ENCODE measurements at places on chromosomes 11 and 22. TPM values are rescaled to one million over a fixed set of nuclear protein-coding genes. Genes with fewer than 3 reads are reported as not detected.

- H3K27ac ChIP-seq: no peak overlapping the region
- peaks cover 11% of the 10 kb centered on the region for H3K4me1 ChIP-seq
- H3K36me3 ChIP-seq: no peaks in the 10 kb centered on the region
- no peak for DNase-seq
- no peak overlapping the region for H3K4me3 ChIP-seq
Observed at GRCh38 chr11:130945896-130946295, 29.6 kb upstream of the SNX19 start.

DNA sequence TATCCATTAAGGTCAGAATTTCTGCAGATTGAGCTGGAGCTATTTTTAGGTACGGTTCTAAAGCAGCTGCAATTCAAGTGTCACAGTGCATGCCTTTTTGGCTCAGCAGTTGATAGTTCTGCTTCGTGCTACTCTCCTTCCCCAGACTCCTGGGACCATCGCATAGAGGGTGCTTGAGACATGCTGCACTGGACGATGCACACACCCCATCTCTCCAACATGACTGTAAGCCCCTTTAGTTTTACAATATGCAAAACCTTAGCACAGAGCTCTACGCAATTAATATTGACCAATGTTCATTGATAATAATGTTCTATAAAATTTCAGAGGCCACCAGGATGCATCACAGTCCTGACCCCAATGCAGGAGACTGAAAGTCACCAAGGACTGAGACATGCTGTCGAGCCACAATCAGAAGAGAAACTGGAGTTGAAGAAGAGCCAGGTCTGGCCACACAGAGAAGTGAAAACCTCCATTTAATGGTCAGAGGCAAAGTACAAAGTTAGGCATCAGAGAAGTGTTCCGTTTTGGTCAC is 120.9 kb upstream of the ZC3H12C start:
- no peak for DNase-seq
- no peak overlapping the region for H3K4me3 ChIP-seq
- no peaks in the 10 kb centered on the region for H3K36me3 ChIP-seq
- H3K4me1 ChIP-seq: peaks cover 22% of the 10 kb centered on the region

- H3K36me3 ChIP-seq: peaks cover 78% of the 10 kb centered on the region
- H3K4me3 ChIP-seq: no peak overlapping the region
- no peak for DNase-seq
- no peaks in the 10 kb centered on the region for H3K27me3 ChIP-seq
- H3K27ac ChIP-seq: peak overlapping the region; percentile 74
- H3K4me1 ChIP-seq: peaks cover 49% of the 10 kb centered on the region
Observed at GRCh38 chr11:46673713-46674462, 26.5 kb downstream of the ARHGAP1 start.

GRCh38 chr22:46022881-46023512 is 46.0 kb upstream of the WNT7B start:
- no peak overlapping the region for H3K4me3 ChIP-seq
- no peaks in the 10 kb centered on the region for H3K27me3 ChIP-seq
- peaks cover 13% of the 10 kb centered on the region for H3K4me1 ChIP-seq
- no peaks in the 10 kb centered on the region for H3K36me3 ChIP-seq
- no peak for DNase-seq

DNA sequence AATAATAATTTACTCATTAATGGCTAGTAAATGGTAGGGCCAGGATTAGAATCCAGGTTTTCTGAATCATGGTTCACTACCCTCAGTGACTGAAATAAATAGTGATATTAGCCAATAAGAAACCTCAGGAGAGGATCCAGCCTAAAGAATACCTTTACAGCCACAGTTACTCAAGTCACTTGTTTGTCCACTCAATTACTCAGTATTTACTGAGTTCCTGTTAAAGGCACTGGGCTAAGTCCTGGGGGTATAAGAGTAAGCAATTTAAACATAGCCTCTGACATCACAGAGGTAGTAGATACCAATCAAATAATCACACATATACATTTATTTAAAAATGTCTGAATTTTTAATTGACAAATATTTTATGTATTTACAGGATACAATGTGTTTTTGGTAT is 56.8 kb upstream of the GAB2 start:
- no peaks in the 10 kb centered on the region for H3K36me3 ChIP-seq
- no peak overlapping the region for H3K27ac ChIP-seq
- no peak for DNase-seq
- H3K27me3 ChIP-seq: no peaks in the 10 kb centered on the region
- H3K4me1 ChIP-seq: no peaks in the 10 kb centered on the region

DNA sequence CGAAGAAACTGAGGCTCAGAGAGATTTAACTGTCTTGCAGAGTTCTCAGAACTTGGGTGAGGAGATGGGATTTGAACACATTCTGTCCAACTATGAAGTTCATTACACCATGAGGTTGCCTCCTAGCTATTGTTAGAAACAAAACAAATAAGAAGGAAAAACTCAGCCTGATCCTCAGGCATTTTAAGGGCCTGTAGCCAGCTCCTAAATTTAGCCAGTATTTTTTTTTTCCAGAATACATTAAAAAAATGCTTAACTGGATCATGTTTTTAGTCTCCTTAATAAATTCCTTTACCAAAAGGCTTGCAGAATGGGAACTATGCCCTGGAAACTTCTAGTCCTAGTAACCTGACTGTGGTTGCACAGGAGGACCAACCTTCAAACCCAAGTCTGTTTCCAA is 212.0 kb downstream of the CSNK2A3 start:
- no peaks in the 10 kb centered on the region for H3K36me3 ChIP-seq
- H3K27ac ChIP-seq: peak overlapping the region; percentile 79
- H3K4me3 ChIP-seq: no peak overlapping the region
- H3K4me1 ChIP-seq: peaks cover 5% of the 10 kb centered on the region

DNA sequence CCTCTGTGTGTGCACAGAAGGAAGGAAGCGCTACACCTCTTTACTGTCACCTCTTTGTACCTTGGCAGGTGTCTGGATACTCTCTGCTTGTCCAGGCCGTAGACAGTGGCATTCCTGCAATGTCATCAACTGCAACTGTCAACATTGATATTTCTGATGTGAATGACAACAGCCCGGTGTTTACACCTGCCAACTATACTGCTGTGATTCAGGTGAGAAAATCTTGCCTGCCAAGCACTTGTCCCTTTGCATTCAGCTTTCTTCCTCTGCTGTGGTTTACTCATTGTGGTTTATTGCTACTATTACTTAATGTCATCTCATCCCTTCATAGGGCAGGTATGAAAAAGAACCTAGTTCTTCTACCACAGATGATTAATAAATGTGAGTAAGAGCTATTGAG is 131.9 kb upstream of the MTNR1B start:
- H3K27me3 ChIP-seq: no peaks in the 10 kb centered on the region

- no peak overlapping the region for H3K27ac ChIP-seq
- peaks cover 13% of the 10 kb centered on the region for H3K36me3 ChIP-seq
- no peak for DNase-seq
- H3K27me3 ChIP-seq: no peaks in the 10 kb centered on the region
- no peaks in the 10 kb centered on the region for H3K4me1 ChIP-seq
Observed at GRCh38 chr11:77375107-77375506, 73.6 kb upstream of the GDPD4 start.

DNA sequence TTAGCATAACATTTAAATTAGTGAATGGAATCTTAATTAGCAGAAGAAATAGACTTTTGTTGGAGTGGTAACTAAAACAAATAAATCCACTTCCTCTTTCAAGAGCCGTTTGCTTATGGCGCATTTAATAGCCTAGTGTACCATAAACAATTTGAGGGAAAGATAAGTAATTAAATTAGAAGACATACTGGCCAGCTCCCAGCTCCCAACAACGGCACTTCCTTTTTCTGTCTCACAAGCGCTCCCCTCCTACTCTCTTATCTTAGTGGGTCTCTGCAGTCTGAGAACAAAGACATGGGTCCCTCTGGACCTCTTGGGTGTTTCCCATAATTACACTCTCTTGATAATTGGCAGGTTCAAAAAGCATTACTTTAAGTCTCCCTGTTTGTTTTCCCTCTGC is 146.0 kb downstream of the OPCML start:
- H3K36me3 ChIP-seq: no peaks in the 10 kb centered on the region
- no peak for DNase-seq
- no peak overlapping the region for H3K4me3 ChIP-seq
- no peak overlapping the region for H3K27ac ChIP-seq
- no peaks in the 10 kb centered on the region for H3K4me1 ChIP-seq
- no peaks in the 10 kb centered on the region for H3K27me3 ChIP-seq

- H3K27me3 ChIP-seq: peaks cover 6% of the 10 kb centered on the region
- no peak overlapping the region for H3K27ac ChIP-seq
- no peaks in the 10 kb centered on the region for H3K36me3 ChIP-seq
- H3K4me1 ChIP-seq: no peaks in the 10 kb centered on the region
- no peak overlapping the region for H3K4me3 ChIP-seq
- no peak for DNase-seq
Observed at GRCh38 chr11:31847761-31848160, 36.6 kb upstream of the PAX6 start.

GRCh38 chr11:65131895-65132237 is 2.5 kb downstream of the SYVN1 start:
- H3K27me3 ChIP-seq: no peaks in the 10 kb centered on the region
- no peak for DNase-seq
- no peak overlapping the region for H3K4me3 ChIP-seq

DNA sequence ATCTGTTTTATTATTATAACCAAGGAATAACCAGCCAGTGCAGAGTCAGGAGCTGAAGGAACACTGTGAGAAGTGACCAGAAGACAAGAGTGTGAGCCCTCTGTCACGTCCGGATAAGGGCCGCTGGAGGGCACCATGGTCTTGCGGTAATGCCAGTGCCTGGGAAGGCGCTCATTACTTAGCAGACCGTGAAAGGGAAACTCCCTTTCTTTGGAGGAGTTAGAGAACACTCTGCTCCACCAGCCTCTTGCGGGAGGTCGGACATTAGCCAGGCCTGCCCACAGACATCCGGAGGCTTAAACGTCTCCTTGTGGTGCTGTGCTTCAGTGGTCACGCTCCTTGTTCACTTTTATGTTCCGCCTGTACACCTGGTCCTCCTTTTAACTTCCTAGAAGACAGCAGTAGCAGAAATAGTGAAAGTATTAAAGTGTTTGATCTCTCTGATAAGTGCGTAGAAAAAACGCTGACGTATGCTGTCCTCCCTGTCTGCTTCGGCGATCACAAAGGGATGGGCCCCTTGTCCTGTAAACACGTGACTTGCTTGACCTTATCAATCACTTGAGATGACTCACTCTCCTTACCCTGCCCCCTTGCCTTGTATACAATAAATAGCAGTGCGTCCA is 120.6 kb upstream of the LMO1 start:
- H3K36me3 ChIP-seq: no peaks in the 10 kb centered on the region
- DNase-seq: peak; percentile 85
- H3K27me3 ChIP-seq: no peaks in the 10 kb centered on the region
- H3K4me1 ChIP-seq: no peaks in the 10 kb centered on the region
- H3K27ac ChIP-seq: no peak overlapping the region

DNA sequence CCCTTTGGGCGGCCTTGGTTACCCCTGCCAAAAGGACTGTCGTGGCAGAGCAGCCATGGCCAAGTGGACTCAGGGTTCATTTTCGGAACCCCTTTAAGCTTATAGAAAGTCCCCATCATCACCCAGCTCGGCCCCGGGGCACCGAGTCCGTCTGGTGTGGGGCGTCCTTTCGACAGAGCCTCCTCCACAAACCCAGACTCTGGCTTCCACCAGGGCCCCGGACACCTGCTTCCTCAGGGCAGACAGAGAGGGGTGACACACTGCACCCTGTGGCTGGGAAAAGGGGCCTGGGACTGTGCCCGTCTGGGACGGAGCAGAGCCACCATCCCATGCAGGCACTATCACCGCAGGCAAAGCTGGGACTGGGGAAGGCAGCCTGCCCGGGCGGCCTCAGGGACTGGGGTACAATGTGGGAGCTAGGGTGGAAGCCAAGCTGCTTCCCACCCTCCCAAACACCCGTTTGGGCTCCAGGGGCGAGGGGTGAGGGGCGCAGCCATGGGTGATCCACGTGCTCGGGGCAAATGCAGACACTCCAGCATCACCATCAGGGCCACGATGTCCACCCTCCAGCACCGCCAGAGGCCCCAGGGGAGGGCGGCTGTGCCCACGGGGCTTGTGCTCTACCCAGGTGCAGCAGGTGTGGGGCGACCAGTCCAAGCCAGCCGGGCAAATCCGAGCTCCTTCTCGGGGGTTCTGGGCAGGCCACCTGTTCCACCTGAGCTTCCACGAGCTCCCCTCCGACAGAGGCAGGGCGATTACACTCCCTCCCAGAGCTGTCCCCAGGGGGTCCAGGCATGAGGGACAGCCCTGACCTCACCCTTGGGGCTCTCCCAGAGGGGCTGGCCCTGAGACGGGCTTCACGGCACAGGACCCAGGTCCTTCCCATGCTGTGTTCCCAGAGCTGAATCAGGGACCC is 11.7 kb upstream of the MRPL23 start:
- no peak overlapping the region for H3K27ac ChIP-seq
- no peak for DNase-seq
- H3K4me3 ChIP-seq: no peak overlapping the region
- H3K4me1 ChIP-seq: peaks cover 9% of the 10 kb centered on the region

DNA sequence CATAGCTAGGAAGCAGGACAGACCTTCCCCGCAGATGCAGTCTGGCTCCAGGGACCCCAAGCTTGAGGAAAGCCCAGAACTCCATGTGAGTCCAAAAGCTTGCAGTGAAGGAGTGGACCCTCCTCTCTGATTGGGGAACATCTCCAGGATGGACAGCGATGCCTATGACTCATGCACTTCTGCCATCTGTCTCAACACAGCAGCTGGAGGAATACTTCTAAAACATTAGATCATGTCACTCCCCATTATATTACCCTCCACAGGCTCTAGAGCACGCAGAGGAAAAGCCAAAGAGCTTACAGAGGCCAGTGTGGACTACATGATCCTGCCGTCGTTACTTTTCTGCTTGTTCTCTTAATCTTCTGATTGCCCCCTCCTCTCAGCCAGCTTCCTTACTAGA is 605.7 kb downstream of the INSC start:
- H3K4me1 ChIP-seq: no peaks in the 10 kb centered on the region
- H3K4me3 ChIP-seq: no peak overlapping the region
- DNase-seq: no peak
- no peaks in the 10 kb centered on the region for H3K36me3 ChIP-seq
- H3K27ac ChIP-seq: no peak overlapping the region
- no peaks in the 10 kb centered on the region for H3K27me3 ChIP-seq

DNA sequence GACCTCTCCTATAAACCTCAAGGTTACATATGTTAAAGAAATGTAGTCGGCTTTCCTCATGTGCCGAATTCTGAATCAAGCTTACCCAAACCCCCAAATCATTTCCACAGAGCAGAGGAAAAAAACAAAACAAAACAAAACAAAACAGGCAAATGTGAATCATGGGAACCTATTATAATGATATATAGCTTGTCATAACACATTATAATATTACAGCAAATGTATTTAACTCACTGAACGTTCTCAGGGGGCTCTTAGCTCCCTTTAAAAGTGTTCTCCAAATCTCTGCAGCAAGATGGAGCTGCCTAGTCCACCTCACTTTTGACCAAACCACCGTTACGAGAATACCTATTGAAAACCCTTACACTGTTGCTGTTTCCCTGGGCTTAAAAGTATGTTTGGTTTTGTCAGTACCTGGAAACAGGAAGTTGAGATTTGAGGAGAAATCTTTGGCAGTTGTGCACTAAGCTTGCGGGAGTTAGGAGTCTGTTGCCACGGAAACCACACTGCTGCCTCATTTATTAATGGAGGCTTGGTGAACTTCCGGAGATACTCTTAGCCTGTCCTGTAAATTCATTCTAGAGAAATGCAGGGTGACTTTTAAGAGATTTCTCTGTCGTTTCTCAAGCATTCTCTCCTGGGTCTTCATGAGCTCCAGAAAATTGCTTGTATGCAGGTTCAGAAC is 167.0 kb upstream of the RASSF10 start:
- H3K4me3 ChIP-seq: no peak overlapping the region
- DNase-seq: no peak
- H3K4me1 ChIP-seq: peaks cover 48% of the 10 kb centered on the region
- no peaks in the 10 kb centered on the region for H3K36me3 ChIP-seq
- no peak overlapping the region for H3K27ac ChIP-seq

OR51B5 gene
- total RNA-seq: not detected

LRRC74B gene
- not detected for total RNA-seq

MS4A4E gene
- 0.91 TPM for total RNA-seq

TESMIN gene
- 2.1 TPM for total RNA-seq

TRPM5 gene
- total RNA-seq: not detected

SLC1A2 gene
- total RNA-seq: 0.69 TPM

C11orf21 gene
- 0.83 TPM for total RNA-seq

Data from esophagus muscularis mucosa (tissue), 4 donors.